ENCODE measurements at places on chromosomes 3 and 15.

DNA sequence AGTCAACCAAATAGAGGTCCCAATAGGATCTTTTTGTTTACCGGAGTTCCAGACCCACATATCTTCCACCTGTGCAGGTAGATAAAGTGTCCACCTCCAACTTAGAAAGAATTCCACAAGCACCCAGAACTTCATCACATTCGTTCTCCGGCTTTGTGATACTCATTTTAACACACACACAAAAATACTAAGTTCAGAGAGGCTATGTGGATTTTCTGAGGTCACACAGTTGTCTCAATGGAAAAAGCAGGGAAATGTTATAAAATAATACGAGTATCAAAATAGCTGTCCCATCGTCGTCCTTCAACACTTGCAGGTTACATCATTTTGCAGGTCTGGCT, 137.5 kb downstream of the TMCO5A start:
- no peak for DNase-seq

DNA sequence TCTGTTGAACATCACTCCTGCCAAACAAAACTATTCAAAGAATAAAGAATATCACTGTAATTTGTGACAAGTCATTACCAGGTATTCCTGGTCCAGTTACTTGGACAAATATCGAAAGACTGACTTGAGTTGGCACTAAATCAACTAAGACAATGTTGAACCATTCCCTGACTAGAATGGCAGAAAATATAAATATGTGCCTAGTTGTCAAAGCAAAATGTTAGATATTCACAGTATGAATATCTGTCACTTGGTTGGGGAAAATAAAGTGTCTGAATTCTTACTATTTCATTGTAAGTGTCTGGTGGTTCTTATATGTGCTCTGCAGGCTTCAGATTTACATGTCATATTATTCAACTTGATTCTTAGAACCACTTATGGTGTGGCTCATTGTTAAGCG, 470.2 kb downstream of the NAALADL2 start:
- no peak for DNase-seq

- DNase-seq, result no peak
Observed at GRCh38 chr3:32470362-32470761, 32.3 kb downstream of the CMTM6 start.

DNA sequence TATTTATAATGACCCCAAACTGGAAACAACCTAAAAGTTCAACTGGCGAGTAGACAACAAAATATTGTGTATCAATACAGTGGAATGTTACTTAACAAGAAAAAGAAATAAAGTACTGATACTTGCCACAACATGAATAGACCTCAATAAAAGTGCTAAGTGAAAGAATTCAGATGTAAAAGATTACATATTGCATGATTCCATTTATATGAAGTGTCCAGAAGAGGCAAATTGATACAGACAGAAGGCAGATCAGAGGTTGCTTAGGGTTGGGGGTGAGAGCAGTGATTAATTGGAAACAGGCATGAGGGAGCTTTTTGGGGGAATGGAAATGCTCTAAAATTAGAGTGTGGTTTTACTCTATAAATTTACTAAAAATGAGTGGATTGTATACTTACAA, 183.3 kb downstream of the SATB1 start:
- DNase-seq, result no peak

GRCh38 chr3:193865339-193865738, 270.6 kb upstream of the HES1 start:
- DNase-seq, result no peak

All from Jurkat, Clone E6-1 (cell line).